ENCODE measurements at places on chromosomes 2 and 18. TPM values are rescaled to one million over a fixed set of nuclear protein-coding genes. Genes with fewer than 3 reads are reported as not detected.

DNA sequence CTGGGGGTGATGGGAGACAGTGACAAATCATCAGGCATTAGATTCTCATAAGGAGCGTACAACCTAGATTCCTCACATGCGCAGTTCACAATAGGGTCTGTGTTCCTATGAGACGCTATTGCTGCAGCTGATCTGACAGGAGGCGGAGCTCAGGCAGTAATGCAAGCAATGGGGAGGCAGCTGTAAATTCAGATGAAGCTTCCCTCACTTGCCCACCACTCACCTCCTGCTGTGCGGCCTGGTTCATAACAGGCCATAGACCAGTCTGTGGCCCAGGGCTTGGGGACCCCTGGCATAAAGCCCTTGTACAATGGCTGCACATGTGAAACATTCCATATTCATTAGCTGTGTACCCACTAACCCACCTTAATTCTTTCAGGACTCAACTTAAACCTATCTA is 18.0 kb downstream of the NMUR1 start:
- no peaks in the 10 kb centered on the region for H3K36me3 ChIP-seq
- DNase-seq = no peak
- H3K4me3 ChIP-seq = no peak overlapping the region
- peaks cover 7% of the 10 kb centered on the region for H3K4me1 ChIP-seq
- no peaks in the 10 kb centered on the region for H3K27me3 ChIP-seq

ANKRD62 gene
- total RNA-seq = not detected

MC2R gene
- not detected for total RNA-seq

DNA sequence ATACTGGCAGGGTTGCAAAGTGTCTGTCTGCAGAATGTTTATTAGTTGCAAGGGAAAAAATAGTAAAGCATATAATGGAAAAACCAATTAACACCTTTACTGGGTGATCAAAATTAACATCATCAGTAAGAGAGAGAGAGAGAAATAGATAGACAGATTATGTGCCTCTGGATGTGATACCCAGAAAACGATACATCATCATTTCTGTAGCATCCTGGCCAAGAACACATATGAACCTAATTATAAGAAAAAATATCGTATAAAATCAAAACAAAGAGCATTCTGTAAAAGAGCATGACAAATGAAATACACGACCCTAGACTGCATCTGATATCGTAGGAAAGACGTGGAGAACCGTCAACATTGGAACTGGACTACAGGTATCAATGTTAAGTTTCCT is 64.6 kb downstream of the SMC6 start:
- H3K4me3 ChIP-seq = no peak overlapping the region
- H3K27ac ChIP-seq = no peak overlapping the region
- no peaks in the 10 kb centered on the region for H3K4me1 ChIP-seq
- no peak for DNase-seq
- peaks cover 23% of the 10 kb centered on the region for H3K36me3 ChIP-seq

DNA sequence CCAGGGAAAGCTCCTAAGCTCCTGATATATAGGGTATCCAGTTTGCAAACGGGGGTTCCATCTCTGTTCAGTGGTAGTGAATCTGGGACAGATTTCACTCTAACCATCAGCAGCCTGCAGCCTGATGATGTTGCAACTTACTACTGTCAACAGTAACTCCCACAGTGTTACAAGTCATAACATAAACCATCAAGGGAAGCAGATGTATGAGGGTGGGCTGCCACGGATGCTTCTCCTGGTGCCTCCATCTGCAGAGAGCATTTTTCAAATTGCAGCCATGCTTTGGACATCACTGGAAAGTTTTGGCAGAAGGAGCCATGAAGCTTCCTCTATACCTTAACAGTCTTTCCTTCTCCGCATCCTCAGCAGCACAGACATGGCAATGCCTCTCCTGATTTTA is 234.5 kb downstream of the ANKRD36B start:
- no peak overlapping the region for H3K27ac ChIP-seq
- no peaks in the 10 kb centered on the region for H3K36me3 ChIP-seq
- DNase-seq = no peak
- H3K4me1 ChIP-seq = no peaks in the 10 kb centered on the region
- H3K27me3 ChIP-seq = no peaks in the 10 kb centered on the region
- no peak overlapping the region for H3K4me3 ChIP-seq

FMNL2 gene
- total RNA-seq = 92.0 TPM

- H3K4me1 ChIP-seq = peaks cover 23% of the 10 kb centered on the region
- H3K27me3 ChIP-seq = no peaks in the 10 kb centered on the region
- no peak for DNase-seq
- H3K4me3 ChIP-seq = no peak overlapping the region
- no peak overlapping the region for H3K27ac ChIP-seq
- H3K36me3 ChIP-seq = no peaks in the 10 kb centered on the region
Observed at GRCh38 chr2:235541016-235541415, 47.2 kb downstream of the AGAP1 start.

All from upper lobe of left lung (tissue), 6 donors.